ENCODE measurements at places on chromosomes 4 and X. TPM values are rescaled to one million over a fixed set of nuclear protein-coding genes. Genes with fewer than 3 reads are reported as not detected.

Gene RS1
- not detected for total RNA-seq

Gene PPP1R3F
- 3.2 TPM for total RNA-seq

Gene TRAM1L1
- total RNA-seq = 0.51 TPM

Gene RAB33A
- total RNA-seq = 0.25 TPM

Gene MAGEA9B
- not detected for total RNA-seq

Gene SLC9B2
- total RNA-seq = 17.8 TPM

Gene HMX1
- not detected for total RNA-seq

Gene CENPE
- 7.0 TPM for total RNA-seq

Gene NIPAL1
- total RNA-seq = 0.39 TPM

Gene RXFP1
- not detected for total RNA-seq

Gene INTU
- 1.0 TPM for total RNA-seq

Gene IL2
- not detected for total RNA-seq

Gene SNCA
- total RNA-seq = 116 TPM

Gene PRSS12
- 17.8 TPM for total RNA-seq

Gene UGT8
- total RNA-seq = not detected

Gene MEPE
- total RNA-seq = not detected

Gene MRPL1
- total RNA-seq = 11.4 TPM

Gene HDAC8
- 23.8 TPM for total RNA-seq

Gene NAP1L2
- total RNA-seq = 1.7 TPM

Gene SORCS2
- under 0.01 TPM for total RNA-seq

Gene CFAP99
- total RNA-seq = not detected

Gene USP17L10
- not detected for total RNA-seq

Gene SPANXN3
- total RNA-seq = not detected

Gene TMPRSS11D
- total RNA-seq = 0.13 TPM

Gene ATOH1
- total RNA-seq = not detected

Gene YY2
- total RNA-seq = 0.90 TPM

Gene CXXC4
- total RNA-seq = under 0.01 TPM

Gene SPANXA2
- total RNA-seq = not detected

Gene ZXDA
- total RNA-seq = 12.8 TPM

Gene FGFR3
- 2.4 TPM for total RNA-seq

Gene FRYL
- total RNA-seq = 57.4 TPM

Gene INPP4B
- 19.1 TPM for total RNA-seq

Gene TMSB15A
- total RNA-seq = 1.4 TPM

Gene TBC1D8B
- 2.4 TPM for total RNA-seq

Gene PHOX2B
- total RNA-seq = not detected

Gene CLDN34
- 0.13 TPM for total RNA-seq

Gene RBM10
- 37.2 TPM for total RNA-seq

Gene TMSB15C
- 10.9 TPM for total RNA-seq

Gene C4orf51
- not detected for total RNA-seq

Gene NUDT10
- under 0.01 TPM for total RNA-seq

Gene TACR3
- total RNA-seq = not detected

Gene CCDC120
- total RNA-seq = 1.6 TPM

Gene C1GALT1C1
- 48.1 TPM for total RNA-seq

Gene UGT2B10
- total RNA-seq = not detected

Gene ADAM29
- not detected for total RNA-seq

Gene LRRC66
- total RNA-seq = under 0.01 TPM

Gene ABCB7
- 29.0 TPM for total RNA-seq

Gene SLC34A2
- total RNA-seq = under 0.01 TPM

Gene ENAM
- not detected for total RNA-seq

Gene ENPP6
- under 0.01 TPM for total RNA-seq

Gene ZNF630
- 1.3 TPM for total RNA-seq

Gene EIF4E
- 136 TPM for total RNA-seq

Gene HTN3
- not detected for total RNA-seq

Gene PPEF2
- total RNA-seq = under 0.01 TPM

Gene TMPRSS11F
- not detected for total RNA-seq

Gene PDGFRA
- 0.13 TPM for total RNA-seq

Measured in dermis microvascular lymphatic vessel endothelial cell (primary cell).